Activated CD4-positive, alpha-beta T cell treated with anti-CD3 and anti-CD28 coated beads, Interleukin-10, Interleukin-2, amounts not matched to agents 100 ng/mL and 50 ng/mL, durations not matched to agents 16 hours and 8 hours (primary cell): ENCODE measurements at places on chromosomes 7 and 10.

DNA sequence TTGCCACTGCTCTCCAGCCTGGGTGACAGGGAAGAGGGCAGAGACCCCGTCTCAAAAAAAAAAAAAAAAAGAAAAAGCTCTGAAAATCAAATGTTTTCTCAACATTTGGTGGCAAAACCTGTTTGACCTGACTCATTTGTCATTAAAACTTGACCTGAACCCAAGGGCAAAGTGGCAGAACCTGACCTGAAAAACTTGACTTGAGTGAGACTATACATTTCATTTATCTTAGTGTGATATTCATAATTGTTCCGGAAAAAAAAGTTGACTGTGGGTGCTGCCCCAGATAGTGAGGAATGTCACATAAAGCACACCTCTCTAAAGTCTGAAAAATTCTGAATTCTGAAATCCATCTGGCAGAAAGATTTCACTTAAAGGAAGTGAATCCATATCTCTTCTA, 2.3 kb upstream of the TAX1BP1 start:
- no peak for DNase-seq

DNA sequence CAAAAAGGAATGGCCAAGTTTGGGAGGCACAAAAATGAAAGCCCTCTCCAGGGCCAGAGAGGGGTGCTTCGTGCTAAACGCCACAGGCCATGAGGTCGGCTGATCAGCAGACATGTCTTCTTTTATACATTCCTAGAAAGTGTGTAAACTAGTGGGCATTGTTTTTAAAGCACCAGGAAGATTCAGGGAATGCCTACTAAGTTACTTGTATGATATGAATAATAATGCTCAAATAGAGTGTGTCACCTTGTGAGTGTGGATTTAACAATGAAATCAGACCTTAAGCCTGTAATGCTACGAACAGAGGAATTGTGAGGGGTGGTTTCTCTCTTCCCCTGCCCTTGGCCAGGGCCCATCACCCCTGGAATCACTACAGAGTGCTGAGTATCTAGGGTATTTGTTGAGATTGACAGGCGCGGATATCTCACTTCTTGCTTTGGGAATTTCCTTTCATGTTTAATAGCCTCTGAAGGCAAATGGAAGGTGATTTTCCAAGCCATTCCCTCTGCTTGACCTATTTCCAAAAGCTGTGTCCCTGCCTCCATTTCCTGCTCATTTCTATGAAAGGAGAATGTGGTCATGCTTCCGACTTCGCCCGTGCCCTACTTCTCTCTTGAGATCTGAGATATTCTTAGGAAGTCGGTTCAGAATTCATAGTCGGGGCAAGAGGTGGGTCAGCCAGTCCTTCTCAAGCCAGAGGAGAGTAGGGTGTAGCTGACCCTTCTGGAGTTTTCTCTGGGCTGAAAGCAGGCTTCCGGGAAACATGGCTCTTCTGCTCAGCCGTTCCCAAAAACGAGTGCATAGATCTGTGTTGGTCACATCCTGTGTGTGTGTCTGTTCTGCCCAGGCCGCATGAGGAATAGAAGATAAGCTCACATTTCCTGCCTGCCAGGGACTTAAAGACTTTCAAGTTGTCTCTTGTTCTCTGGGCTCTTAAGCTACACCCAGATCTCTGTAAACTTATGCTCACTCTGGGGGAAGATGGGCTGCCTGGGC, 167.8 kb upstream of the ITGB1 start:
- peak; percentile 81 for DNase-seq

DNA sequence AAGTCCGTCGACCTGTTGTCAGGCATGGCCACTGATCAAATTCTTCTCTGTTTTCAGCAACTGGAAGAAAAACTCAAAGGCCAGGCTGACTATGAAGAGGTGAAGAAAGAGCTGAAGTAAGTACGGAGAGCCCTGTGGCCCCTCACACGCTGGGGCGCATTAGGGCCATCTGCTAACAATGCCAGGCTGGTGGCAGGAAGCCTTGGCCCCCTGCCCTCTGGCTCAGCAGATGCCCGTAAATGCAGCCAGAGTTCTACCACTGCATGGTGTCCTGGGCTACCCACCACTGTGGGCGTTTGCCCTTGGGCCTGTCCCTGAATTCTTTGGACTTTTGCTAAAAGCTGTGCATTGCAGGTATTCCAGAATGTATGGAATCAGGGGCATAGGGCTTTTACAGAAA, 96.9 kb upstream of the SH2B2 start:
- no peak for DNase-seq

DNA sequence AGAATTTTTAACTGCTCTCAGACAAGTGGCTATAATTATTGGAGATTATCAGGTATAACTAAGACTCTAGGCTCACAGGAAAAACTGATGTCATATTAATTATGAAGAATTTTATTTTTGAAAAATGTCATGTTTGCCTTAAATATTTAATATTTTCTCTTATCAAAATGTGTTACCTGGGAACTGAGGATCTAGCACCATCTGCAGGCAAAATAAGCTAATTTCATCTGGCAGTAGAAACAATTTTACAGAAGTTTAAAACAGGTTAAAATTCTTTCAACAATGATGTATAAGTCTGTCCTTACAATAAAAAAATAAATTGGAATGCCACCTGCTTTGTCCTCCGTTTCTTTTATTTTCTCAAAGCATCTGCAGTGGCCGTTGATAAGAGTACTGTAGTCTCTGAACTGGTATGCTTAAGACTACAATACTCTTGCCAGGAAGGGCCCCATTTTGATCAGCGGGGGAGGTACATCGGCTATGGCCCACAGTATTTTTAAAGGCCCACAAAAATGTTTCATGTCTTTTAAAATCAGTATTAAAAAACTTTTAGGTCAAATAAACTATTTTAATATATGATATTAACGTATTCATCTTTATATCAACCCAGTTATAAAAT, 81.3 kb downstream of the VWDE start:
- DNase-seq, result peak; percentile 15

DNA sequence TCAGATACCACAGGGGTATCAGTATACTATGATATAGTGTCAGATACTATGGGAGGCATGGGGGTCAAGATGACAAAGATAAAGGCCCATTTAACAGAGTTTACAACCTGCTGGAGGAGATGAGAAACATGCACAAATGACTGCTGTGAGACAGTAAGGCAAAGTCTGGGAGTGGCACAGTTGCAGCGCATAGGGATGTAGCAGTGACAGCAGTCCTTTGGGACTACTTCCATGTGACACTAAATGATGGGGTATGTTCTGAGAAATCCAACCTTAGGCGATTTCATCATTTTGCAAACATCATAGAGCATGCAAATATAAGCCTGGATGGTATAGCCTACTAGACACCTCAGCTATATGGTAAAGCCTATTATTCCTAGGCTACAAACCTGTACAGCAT, 56.8 kb downstream of the CDK1 start:
- no peak for DNase-seq

DNA sequence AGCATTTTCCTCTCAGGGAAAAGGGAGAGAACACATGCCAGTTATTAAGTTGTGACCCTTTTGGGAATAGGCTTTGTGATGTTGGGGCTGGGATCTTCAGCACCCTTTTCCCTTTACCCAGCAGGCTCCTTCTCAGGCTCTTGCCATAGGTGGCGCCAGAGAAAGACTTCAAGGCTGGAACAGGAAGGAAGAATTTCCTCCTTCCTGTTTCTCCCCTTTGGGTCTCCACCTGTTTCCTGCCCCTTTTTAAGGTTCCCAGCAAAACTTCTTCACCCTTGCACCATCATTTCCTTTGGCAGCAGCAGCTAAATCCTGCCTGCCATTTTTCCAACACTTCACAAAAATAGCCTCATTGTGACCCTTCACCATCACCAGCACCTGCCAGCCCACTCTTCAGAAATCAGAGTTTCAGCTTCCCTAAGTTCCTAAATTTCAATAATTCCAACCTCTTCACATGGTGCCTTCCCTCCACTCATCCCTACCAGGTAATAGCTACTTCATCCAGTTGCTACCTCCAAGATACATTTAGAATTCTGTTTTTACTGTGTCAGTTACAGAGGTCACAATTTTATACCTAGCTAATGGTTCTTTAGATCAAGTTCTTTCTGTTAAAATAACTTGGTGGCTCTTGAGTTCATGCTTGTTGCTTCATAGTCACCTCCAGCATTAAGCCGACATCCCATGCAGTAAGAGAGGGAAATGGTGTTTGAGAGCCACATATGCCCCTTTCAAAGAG, 22.4 kb upstream of the FOXK1 start:
- no peak for DNase-seq

DNA sequence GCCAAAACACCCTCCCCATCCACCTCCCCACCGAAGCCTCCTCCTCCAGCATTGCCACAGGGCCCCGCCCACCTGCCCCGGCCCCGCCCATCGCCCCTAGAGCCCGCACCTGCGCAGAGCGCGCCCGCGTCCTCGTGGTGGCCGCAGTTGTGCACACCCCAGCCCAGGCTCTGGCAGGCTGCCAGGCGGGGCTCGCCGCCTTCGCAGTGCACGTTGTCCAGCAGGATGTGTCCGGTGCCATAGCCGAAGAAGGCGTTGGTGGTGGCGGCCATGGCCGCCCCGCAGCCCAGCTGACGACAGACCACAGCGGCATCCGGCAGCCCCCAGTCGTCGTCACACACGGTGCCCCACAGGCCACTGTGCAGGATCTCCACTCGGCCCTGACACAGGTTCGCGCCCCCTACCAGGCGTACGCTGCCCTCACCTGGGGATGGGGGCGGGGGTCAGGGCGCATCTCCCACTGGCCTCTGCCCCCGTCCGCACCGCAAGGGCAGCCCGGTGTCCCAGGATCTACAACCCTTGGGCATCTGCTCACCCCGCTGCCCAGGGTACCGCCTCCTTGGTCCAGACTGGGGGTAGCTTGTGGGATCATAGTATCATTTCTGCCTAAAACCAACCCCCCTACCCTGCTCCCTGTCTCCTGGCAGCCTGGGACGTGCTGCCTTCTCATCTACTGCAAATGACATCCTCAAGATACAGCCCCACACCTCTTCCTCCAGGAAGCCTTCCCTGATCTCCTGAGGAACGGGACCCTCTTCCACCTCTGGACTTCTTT, 11.9 kb downstream of the SSC4D start:
- DNase-seq, result peak; percentile 88

- DNase-seq, result no peak
Observed at GRCh38 chr10:131513445-131513844, 201.9 kb upstream of the TCERG1L start.

DNA sequence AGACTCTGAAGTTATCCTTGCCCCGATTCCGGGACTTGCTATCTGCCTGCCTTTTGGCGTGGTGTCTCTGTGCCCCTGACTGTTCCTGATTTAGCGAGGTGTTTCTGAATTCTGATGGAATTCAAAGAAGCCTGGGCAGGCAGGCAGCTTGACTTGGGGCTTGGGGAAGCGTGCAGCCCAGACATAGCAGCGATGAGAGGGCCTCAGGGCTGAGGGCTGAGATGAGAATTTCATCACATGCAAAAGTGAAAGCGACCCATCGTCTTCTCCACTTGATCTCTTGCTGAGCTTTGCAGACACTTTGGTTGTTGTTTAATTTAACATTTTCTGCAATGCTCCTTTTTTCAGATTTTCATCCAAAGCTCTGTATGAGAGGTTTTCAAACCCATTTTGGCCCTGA, 57.8 kb downstream of the TCF7L2 start:
- DNase-seq, result peak; percentile 2

GRCh38 chr10:125591886-125592285, 91.1 kb downstream of the TEX36 start:
- DNase-seq, result no peak

- no peak for DNase-seq
Observed at GRCh38 chr10:93630625-93631557, 18.6 kb downstream of the PDE6C start.

GRCh38 chr10:11430421-11431215, 180.8 kb downstream of the USP6NL start:
- DNase-seq, result no peak

GRCh38 chr7:12136523-12136922, 74.6 kb upstream of the TMEM106B start:
- DNase-seq, result no peak

DNA sequence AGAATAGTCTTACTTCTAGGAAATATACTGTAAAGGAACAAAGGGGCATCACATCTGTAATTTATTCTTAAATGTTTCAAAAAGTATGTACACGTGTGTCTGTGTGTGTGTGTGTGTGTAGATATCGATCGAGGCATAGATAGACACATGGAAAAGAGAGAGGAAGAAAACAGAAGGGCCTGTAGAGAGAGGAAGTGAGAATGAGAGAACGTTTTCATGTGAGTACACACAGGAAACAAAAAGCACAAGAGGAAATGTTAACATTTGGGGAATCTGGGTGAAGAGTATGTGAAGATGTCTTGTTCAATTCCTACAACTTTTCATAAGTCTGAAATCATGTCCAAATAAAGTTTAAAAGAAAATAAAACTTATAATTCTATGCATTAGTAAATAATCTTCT, 286.5 kb upstream of the SORCS1 start:
- DNase-seq, result no peak

GRCh38 chr10:97200616-97201015, 14.9 kb upstream of the SLIT1 start:
- peak; percentile 59 for DNase-seq

DNA sequence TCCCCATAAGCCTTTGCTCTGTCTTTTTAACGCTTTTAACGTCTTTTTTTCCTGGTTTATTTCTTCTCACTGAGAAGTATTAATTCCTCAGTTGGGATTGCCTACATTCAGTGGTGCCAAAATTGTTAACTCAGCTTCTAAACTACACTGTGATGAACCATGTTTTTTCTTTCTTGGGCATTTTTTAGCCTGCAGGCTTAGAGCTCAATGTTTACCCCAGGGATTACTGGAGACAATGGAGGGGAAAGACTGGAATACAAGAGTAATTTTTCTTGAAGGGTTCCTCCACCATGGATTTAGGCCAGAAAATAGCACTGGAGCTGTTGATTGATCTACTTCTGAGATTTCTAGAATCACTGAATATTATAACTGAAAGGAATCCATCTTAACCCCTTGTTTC, 19.8 kb downstream of the STAMBPL1 start:
- DNase-seq, result no peak

DNA sequence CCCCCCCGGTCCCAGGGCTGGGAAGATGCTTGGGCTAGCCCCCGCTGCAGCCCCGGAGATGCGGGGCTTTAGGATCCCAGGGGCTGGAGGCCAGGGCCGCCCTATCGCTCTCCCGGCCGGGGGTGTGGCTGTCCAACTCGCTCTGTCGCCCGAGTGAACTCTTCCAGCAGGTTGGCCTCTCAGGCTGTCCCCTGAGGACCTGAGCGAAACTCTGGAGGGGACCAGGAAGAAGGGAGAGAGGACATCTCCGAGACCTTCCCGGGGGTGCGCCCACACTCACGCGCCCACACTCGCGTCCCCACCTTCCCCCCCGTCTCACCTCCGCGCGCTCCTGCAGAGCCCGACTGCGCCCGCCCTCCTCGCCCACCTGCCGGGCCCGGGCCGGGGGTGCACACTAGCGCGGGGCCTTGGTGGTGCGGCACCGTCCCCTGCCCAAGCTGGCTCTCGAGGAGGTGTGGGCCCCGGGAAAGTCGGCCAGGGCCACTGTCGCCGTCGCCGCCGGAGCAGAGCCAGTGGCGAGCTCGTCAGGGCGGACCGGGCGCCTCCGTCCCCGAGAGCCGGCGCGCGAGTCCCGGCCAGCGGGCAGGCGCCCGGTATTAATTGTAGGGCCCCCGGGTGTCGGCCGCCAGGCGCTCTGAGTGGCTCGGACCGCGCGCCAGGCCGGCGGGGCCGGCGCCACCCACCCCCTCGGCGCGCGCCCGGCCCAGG, 101.7 kb upstream of the SVIL start:
- no peak for DNase-seq
